Cortex of kidney (tissue), 1 donor: ENCODE measurements at places on chromosomes 2 and 18.

- no peak for DNase-seq
Measured at GRCh38 chr18:424071-424661, 76.3 kb downstream of the COLEC12 start.

DNA sequence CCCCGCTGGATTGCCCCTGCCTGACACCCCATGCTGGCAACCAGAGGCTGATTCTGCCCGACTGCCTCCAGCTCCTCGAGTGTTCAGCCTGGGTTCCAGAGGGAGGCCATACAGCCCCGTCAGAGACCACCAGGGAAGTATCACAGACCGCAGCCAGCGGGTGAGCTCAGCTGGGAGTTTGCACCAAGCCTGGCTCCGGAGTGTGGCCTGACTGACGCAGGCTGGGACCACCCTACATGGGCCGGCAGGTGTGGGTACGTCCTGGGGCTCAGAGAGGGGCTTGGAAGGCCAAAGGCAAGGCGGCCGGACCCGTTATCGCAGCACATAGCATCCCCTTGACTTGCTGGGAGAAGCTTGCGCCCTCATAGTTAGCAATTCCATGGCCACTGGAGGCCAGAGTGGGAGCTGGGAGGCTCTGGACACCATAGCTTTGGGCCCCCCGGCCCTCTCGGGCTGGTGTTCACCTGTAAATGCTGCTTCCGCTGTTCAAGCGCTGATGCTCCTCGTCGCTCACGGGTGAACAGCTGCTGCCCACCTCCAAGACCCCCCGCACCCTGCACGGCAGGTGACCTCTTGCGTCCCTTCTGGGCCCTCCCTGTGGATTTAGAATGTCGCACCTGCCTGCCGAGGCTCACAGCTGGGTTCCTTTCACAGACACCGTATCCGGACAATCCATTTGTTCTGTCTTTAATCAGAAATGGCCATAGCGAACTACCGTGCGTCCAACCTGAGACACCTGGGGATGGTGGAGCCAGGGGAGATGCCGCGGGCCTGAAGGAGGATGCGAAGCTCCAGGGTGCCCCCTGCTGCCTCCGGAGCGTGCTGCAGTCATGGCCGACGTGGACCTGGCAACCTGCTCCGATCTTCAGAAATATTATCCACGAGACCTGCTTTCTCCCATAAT lies 31.2 kb upstream of the SLC66A3 start:
- DNase-seq: no peak

GRCh38 chr2:216651351-216651881 lies 18.2 kb downstream of the IGFBP2 start:
- no peak for DNase-seq

DNA sequence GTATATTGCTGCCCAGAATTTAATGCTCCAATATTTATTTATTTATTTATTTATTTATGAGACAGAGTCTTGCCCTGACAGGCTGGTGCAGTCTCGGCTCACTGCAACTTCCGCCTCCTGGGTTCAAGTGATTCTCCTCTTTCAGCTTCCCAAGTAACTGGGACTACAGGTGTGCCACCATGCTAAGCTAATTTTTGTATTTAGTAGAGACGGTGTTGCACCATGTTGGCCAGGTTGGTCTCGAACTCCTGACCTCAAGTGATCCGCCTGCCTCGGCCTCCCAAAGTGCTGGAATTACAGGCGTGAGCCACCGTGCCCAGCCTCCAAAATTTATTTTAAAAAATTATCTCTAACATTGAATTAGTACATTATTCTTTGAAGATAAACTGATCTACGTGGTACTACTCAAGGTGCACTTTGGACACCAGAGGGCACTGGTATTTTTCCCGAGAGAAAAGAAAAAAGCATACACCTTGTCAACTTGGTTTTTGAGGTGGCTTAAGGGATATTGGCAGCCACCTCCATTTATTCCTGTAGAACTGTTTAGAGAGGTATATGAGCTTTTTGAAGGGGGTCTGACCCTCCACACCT lies 1.4 kb upstream of the IDH1 start:
- no peak for DNase-seq

DNA sequence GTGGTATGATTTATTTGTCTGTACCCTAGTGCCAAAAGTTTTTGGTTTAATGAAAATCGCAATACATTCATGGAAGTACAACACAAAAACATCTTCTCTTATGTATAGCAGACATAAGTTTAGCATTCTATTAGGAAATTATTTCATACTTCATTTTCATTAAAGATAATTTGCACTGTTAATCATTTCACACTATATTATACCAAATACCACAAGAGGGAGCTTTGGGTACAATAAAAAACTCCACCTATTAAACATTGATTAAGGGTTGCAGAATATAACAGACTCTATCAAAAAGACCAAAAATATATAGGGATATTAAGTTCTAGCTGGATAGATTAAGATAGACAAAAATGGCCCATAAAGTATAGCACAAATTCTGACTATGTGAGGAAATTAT lies 79.0 kb downstream of the SLC66A3 start:
- DNase-seq: no peak

- no peak for DNase-seq
Measured at GRCh38 chr2:200425026-200425821, 84.6 kb downstream of the KCTD18 start.

DNA sequence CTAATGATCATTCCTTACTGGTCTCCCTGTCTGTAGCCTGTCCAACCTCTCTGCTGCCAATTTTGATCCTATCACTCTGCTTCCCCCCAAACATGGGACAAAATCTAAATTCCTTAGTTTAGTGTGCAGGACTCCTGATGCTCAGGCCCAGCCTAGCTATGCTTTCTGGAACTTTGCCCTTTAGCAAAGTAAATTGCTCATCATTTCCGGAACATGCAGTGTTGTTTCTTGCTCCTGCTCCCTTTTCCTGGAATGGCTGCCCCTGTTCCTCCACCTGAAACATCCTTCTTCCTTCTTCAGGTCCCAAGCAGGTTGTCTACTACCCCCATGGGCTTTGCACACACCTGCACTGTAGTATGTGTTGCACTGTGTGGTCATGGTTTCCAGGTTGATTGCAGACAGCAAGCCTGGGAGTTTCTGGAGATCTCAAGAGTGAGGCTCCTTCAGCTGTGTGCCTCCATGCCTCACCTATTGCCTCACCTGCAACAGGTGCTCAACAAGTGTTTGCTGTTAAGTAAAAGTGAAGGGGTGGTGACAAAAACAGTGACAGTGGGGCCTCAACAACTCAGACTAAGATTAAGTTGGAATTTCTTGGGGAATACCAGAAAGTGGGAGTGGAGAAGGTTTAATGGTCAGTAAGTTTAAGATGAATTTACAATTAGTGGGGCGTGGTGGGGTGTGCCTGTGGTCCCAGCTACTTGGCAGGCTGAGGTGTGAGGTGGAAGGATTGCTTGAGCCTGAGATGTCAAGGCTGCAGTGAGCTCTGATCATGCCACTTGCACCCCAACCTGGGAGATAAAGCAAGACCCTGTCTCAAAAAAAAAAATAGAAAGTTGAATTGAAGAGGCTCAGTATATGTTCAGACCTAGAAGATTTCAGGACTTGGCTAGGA lies 120.0 kb downstream of the DNAH6 start:
- no peak for DNase-seq

DNA sequence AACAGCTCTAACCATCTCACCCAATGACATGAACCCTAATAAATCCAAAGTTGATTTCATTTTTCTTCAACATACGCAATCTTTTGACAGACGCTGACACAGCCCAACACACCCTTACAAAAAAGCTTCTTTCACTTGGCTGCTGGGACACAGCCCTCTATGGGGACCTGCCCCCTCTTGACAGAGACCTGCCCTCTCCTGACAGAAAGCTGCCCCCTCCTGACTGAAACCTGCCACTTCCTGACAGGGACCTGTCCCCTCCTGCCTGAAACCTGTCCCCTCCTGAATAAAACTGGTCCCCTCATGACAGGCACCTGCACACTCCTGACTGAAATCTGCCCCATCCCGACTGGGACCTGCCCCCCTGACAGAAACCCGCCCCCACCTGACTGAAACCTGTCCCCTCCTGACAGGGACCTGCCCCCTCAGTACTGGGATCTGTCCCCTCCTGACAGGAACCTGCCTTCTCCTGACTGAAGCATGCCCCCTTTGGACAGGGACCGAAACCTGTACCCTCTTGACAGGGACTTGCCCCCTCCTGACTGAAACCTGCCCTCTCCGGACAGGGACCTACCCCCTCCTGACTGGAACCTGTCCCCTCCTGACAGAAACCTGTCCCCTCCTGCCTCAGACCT lies 87.9 kb downstream of the PXDN start:
- no peak for DNase-seq

DNA sequence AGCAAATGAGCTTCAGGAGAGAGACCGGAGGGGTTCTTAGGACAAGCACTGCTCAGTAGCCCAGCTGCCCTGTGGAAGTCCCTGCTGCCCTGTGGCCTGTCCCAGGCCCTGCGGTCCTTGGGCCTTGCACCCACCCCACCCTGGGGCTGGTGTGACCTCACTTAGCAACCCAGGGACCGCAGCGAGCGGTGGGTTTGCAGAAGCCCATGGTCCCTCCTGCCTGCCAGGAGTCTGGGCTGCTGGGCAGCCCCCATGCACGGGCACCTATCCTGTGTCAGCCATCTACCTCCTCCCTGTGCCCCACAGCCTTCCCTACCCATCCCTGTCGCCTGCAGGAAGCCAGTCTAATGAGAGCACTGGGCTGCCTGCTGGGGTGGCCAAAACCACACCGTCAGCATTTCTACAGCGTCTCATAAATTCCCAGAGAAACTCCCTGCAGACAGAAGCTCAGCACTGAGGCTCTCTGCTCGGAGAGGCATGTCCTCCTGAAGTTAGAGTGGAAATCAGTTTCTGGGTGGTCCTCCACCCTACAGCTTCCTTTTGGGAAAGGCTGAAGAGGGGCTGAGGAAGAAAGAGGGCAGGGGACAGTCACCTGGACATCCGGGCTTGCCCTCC lies 231.1 kb upstream of the HS6ST1 start:
- DNase-seq: no peak

GRCh38 chr2:154740361-154740760 lies 41.9 kb downstream of the KCNJ3 start:
- DNase-seq: no peak

DNA sequence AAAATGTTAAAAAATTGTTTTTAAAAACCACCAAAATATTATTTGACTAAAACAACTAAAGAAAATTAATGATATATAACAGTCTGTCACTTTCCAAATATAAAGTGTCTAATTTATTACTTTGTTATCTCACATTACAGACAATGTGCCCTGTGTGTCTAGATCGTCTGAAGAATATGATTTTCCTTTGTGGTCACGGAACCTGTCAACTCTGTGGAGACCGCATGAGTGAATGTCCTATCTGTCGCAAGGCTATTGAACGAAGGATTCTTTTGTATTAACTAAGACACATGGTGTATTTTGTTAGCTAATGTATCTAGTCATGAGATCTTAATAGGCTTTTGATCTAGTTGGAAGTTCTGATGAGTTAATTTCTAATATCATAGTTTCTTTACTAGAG lies 123.8 kb downstream of the MIB1 start:
- DNase-seq: no peak

DNA sequence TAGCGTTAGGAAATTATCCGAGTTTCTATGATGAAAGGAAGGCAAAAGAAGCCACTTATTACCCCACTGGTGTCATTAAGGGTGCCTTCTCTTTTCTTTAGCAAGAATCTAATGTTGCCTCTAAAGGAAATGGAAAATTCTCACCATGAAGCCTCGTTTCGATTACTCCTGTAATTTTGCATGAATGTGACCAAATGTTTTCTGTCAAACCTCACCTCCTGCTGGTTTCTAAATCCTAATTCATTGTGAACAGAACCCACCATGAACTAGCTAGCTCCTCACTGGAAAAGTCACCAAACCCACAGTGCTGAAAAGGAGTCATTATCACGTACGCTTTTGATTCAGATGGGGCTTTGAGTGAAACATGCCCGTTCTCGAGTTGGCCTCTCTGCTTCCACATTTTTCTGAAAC lies 119.9 kb downstream of the COPS8 start:
- no peak for DNase-seq

DNA sequence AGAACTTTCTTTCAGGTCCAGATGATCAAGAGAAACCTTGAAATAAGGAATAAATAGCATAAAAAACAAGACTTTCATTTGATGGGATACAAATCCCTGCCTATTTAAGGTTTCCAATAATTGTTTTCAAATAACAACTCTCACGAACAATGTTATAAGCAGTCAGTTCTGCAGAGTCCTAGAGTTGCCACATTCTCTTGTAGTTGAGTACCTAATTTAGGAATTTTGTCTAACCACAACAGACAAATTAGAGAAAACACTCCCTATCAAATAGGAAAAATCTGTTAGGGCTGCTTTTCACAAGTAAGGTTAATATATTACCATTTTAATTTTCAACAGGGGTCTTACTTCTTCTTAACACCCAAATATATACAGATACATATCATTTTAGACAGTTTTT lies 130.1 kb upstream of the CDH20 start:
- no peak for DNase-seq

DNA sequence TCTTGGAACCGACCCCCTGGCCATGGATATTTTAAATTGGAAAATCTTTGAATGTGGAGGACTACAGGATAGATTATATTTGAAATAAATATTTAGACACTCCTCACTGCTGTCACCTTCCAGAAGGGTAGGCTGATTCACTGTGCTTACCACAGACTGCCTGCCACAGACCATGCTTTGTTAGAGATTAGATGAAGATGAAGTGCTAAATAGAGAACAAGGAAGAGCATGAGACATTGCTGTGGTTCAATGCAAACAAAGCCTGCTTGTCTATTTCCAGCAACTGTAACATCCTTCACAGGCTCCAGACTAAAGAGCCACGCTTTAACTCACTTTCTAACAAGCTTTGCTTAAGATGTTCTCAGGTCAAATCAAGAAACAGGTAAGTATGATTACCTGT lies 81.0 kb upstream of the TMEM17 start:
- DNase-seq: no peak

DNA sequence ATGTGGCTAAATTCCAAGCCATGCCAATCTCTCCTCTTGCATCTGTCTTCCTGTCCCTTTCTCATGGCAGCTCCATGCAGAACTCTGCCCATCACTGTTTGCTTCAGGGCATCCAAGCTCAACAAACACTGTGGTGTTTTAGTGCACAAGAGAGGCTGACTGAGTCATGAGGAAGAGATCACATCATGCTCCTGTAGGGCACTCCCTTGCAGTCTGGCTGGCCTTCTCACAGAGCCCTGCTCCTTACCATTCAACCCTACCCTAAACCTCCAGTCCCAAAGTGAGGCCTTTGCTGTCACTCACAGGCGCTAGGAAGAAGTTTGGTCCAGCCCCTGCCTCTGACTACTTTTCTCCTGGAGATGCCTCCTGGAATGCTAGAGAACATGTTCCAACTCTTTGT lies 194.0 kb downstream of the LRATD1 start:
- DNase-seq: no peak

GRCh38 chr2:24009367-24009679 lies 562 bp upstream of the MFSD2B start:
- no peak for DNase-seq

DNA sequence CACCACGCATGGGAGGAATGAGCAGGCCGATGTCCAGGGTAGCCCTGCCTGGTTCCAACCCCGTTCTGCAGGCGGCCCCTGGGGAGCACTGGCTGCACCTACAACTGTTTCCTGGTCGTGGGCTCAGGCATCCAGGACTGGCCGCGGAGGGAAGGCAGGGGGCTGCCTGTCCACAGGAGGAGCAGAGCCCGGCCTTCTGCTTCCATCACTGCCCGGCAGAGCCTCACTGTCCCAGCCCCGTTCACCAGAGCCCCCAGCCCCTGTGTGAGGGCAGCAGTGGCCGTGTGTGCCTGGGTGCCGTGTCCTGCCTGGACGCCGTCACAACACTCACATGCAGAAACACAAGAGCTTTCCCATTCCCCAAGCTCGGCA lies 56.2 kb downstream of the KCNG2 start:
- no peak for DNase-seq

GRCh38 chr2:155442088-155442487 lies 743.6 kb downstream of the KCNJ3 start:
- no peak for DNase-seq

- DNase-seq: no peak
Measured at GRCh38 chr2:120461546-120462537, 115.9 kb downstream of the INHBB start.
